ENCODE measurements at places on chromosomes 13 and 19.

DNA sequence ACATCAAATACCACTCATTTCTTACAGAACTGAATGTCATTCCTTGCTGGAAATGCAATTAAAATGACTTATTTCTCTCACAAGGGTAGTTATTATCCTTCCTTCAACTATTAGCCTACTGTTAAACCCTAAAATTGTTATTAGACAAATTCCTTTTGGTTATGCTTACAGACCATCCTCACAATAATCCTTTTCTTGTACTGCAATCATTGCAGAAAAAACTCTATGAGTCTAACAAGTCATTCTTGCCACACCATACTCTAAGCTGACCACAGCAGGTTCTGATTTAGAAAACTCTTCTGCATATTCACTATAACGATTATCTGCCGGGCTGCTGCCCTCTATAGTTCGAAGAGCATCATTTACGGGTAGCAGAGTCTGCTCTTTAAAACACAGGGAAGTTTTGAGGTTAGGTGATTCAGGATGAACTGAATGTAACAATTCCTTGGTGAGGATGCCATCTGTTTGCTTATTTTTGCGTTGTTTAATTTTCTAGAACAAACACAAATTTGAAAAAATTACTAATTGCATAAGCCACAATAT is 38.2 kb downstream of the MTMR6 start:
- DNase-seq = peak; percentile 56

DNA sequence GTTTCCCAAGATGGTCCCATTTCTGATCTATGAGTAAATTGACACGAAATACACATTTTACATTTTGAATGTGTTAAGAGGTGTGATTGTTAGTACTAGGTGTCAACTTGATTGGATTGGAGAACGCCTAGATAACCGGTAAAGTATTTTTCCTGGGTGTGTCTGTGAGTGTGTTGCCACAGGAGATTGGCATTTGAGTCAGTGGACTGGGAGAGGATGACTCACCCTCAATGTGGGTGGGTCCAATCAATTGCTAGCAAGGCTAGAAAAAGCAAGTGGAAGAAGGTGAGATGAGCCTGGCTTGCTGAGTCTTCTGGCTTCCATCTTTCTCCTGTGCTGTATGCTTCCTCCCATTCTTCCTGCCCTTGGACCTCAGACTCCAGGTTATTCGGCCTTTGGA is 960.7 kb upstream of the PCDH9 start:
- DNase-seq = no peak

DNA sequence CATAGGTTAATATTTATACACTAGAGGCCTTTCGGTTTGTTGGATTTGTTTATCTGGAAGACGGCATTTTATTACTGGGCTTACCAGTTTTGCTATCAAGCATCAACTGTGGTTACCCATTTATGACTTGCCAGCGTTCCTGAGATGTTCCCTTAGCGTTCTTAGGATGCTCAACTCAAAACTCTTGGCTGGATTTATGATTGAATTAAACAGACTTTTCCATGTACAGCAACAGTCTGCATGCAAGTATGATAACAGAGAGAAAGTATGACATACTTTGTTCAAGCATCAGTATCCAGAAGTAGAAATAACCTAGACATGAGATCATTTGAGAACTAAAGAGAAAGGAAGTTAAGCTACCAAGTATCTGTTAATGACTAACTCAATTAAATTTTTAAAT is 29.9 kb upstream of the RNF113B start:
- DNase-seq = no peak

DNA sequence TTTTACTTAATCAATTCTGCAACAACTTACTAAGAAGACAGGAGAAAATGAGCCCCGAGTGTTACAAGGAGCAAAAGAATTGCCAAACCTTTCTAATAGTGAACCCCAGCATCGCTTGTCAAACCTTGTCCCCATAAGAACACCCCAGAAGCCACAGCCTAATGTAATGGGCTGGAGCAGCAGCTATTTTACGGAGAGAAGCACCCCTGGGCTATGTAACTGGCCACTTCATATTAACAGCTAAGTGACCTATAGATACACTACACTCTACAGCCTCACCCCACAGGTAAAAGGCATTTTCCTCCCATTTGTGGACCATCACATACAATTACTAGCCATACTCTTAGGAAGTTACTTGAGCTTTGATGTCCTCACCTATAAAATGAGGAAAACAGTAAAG is 27.3 kb upstream of the CPB2 start:
- no peak for DNase-seq

- DNase-seq = peak; percentile 78
These were observed 82.3 kb upstream of the C1QTNF9B start for GRCh38 chr13:23979361-23980159.

- DNase-seq = no peak
These were observed 27.2 kb upstream of the CBY2 start for GRCh38 chr13:45674908-45675307.

GRCh38 chr13:45807520-45808099 is 43.9 kb downstream of the SIAH3 start:
- peak; percentile 60 for DNase-seq

GRCh38 chr13:20428666-20429644 is 96.7 kb downstream of the CRYL1 start:
- no peak for DNase-seq

DNA sequence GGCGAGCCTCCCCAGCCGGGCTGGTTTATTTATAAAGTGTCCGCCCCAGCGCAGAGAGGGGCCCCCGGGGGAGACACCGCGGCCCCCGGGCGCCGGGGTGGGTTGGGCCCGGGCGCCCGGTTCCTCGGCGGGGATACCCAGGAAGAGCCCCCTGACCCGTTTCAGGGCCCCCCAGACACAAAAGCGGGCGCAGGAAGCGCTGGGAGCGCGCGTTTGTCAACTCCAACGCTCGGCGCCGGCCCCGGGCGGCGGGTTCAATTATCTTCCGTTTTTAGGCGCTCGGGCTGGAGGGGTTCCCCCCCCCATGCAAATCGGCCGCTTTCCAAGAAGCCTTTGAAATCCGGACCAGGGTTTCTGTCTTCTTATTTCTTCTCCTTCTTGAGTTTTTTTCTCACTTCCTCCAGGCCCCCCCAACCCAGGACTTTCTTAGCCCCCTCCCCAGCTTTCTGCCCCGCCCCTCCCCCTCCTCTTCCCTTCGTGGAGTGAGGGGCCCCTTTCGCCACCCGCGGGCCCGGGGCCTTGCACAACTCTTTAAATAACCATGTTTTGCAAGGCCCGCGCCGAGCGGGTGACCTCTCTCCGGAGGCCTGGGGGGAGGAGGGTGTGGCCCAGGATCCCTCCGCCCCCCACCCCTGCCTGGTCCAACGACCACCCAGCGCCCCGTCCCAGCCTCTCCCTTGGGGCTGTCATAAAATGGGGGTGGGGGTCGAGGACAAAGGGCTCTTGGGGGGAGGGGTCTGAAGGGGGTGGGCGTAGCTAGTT is 935 bp downstream of the ARID3A start:
- DNase-seq = no peak

GRCh38 chr13:98103942-98104880 is 38.7 kb upstream of the FARP1 start:
- DNase-seq = no peak

DNA sequence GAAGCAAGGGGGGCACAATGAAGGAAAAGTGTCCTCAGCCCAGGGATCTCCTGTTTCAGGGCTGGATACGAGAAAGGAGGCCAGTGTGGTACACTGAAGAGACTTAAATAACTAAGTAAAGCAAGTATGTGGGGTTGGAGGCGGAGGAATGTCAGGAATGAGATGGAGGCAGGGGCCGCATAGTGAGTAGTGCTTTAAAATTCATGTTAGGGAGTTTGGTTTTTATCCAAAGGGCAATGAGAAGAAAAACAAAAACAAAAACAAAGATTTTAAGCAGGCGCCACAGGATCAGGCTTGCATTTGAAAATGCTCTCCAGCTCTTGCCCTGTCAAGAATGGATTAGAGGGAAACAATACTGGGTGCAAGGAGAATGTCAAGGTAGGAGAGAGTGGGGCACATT is 273.4 kb downstream of the DCLK1 start:
- DNase-seq = no peak

GRCh38 chr13:37899753-37900152 is 30.2 kb upstream of the TRPC4 start:
- no peak for DNase-seq

DNA sequence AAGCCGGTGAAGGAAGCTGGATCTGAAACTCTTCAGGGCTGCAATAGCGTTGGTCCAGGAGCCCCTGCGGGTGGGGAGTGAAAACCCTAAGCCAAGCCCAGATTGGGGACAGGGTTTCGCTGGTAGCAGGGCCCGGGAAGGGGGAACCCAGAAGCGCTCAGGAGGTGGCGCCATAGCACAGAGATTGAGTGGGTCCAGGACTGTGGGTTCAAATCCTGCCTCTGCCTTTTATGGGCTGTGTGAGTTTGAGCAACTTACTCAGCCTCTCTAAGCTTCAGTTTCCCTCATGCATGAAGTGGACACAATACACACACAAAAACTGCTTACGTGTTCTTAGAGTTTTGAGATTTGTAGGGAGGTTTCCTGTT is 8.3 kb upstream of the SYCN start:
- no peak for DNase-seq

DNA sequence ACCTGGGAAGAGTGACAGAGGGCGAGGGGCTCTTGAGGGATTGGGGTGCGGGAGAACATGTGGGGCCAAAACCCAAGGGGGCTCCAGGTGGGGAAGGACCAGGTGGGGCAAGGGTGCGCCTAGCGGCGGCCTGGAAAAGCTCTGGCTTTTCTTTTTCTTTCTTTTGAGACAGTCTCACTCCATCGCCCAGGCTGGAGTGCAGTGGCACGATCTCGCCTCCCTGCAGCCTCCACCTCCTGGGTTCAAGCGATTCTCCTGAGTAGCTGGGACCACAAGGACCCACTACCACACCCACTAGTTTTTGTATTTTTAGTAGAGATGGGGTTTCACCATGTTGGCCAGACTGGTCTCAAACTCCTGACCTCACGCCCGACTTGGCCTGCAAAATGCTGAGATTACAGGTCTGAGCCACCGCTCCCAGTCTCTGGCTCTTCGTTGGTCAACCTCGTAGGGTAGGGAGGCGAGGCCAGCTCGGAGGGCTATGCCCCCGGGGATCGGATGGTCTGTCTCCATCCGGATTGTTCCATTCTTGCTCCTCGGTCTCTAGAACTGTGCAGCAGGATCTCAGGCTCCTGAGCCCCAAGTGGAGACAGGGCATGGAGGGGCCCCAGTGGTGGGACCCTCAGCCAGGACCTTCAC is 3.7 kb downstream of the GADD45B start:
- no peak for DNase-seq

All from dorsolateral prefrontal cortex (tissue), 122 donors.